ENCODE measurements at places on chromosomes 12 and 14.

DNA sequence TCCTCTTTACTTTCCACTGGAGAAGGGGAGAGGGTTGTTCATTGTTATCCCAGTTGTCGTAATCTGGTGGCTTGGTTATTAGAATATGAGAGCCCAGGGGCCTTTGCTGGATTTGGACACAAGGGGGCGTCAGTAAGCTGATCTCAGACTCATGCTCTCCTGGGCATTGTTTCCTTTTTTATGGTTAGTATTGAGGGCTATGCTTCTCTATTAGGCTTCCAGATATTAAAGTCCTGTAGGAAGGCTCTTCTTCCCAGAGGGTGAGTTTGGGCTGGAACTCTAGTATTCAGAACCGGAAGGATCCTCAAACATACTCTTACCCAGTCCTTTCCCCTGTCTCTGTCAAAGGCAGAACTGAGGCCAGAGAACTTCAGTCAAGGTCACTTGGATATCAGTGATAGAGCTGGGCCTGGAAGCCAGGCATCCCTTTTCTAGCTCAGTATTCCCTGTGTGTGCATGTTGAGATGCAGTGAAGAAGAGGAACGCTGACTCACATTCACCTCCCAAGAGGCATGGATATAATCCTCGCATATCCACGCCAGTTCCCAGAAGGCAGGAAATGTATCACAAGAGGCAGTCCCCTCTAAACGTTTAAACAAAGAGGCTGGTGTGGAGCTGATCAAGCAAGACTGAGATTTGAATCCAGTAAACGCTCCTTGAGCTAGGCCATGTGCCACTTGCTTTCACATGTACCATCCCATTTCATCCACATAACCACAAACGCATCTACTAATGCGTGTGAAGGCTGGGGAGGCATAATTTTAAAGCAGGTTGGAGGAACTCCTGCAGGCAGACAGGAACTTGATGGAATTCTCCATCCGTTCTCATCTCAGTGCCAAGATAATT is 41.6 kb downstream of the UBE3B start:
- peak; percentile 23 for DNase-seq

DNA sequence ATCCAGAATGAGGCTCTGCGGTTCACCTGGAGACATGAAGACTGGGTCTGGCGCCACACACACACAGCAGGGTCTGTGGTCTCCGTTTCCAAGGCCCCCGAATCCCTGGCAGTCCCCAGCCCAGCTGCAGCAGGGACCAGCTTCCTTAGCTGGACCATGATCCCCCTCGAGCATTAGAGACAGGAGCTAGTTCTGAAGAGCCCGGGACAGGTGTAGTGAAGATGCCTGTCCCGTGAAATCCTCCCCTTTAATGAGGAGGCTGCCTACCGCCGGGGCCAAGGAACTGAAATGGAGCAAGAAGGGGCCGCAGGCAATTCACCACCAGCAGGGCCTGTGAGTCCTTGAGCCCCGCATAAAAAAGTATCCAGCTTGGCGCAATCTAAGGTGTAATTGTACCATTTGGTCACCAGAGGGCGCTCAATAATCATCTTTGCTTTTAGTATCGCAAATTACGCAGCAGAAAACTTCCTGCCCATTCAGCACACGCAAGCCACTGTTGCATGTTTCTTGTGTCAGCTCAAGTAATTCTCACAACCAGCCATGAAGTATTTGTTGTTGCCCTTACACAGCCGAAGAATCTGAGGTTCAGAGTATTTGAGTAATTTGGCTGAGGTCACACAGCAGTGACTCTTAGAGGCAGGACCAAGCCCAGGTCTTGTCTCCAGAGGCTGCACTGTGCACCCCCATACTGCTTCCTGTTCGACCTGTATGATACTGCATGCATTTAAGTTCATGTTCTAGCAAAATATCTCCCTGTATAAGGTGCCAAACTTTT is 54.3 kb upstream of the PPP2R5C start:
- DNase-seq = peak; percentile 67

DNA sequence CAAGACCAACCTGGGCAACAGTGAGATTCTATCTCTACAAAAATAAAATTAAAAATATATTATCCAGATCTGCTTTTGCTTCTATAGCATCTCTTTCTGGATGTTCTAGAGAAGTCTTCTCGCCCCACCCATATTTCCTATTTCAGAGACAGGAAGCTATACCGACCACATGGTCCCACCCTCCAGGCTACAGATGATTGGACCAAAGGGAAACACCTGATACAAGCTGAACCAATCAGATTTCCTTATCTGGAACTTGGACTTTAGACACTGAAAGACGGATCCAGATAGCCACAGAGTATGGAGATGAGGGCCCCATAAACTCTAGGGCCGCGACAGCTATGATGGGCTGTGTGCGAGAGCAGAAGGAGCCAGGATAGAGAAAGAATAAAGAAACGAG is 48.7 kb downstream of the CCDC60 start:
- DNase-seq = no peak

DNA sequence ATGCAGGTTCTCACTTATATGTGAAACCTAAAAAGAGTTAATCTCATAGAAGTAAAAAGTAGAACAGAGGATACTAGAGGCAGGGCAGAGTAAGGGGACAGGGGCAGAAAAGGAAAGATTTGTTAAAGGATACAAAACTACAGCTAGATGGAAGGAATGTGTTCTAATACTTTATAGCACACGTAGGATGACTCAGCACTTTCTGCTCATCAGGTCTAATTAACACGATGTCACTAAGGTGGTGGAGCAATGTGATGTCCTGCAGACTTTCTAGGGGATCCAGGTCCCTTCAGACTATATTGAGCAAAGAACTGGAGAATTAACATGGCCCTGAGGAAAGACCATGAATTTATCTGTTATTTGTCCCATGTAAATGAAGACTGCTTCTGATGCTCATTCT is 80.8 kb upstream of the CMKLR1 start:
- no peak for DNase-seq

Measured in right kidney (tissue), 9 donors.